Bronchial smooth muscle cell (primary cell): ENCODE measurements at places on chromosomes 12 and 14. TPM values are rescaled to one million over a fixed set of nuclear protein-coding genes. Genes with fewer than 3 reads are reported as not detected.

Gene CARMIL3
- total RNA-seq = under 0.01 and 0.17 TPM in 2 replicates

Gene OTX2
- total RNA-seq = not detected in 2 replicates

Gene EVL
- 18.0 and 21.0 TPM in 2 replicates for total RNA-seq

Gene PHC1
- 6.8 and 16.6 TPM in 2 replicates for total RNA-seq

Gene FGD4
- 5.2 and 13.7 TPM in 2 replicates for total RNA-seq

Gene DPY19L2
- 0.63 and 4.8 TPM in 2 replicates for total RNA-seq

Gene COX14
- 56.2 and 62.7 TPM in 2 replicates for total RNA-seq

Gene NOS1
- not detected in 2 replicates for total RNA-seq

Gene ATL1
- 7.3 and 8.3 TPM in 2 replicates for total RNA-seq

Gene WNT1
- not detected in 2 replicates for total RNA-seq

Gene PPP1R1A
- not detected in 2 replicates for total RNA-seq
